ENCODE measurements at places on chromosomes 12 and 14.

GRCh38 chr12:30361145-30361544 lies 334.5 kb downstream of the IPO8 start:
- no peak for DNase-seq

- DNase-seq, result no peak
These were observed 38.0 kb upstream of the FOXN3 start for GRCh38 chr14:89454996-89455395.

- DNase-seq, result no peak
These were observed 172.6 kb downstream of the PAX9 start for GRCh38 chr14:36834293-36834692.

DNA sequence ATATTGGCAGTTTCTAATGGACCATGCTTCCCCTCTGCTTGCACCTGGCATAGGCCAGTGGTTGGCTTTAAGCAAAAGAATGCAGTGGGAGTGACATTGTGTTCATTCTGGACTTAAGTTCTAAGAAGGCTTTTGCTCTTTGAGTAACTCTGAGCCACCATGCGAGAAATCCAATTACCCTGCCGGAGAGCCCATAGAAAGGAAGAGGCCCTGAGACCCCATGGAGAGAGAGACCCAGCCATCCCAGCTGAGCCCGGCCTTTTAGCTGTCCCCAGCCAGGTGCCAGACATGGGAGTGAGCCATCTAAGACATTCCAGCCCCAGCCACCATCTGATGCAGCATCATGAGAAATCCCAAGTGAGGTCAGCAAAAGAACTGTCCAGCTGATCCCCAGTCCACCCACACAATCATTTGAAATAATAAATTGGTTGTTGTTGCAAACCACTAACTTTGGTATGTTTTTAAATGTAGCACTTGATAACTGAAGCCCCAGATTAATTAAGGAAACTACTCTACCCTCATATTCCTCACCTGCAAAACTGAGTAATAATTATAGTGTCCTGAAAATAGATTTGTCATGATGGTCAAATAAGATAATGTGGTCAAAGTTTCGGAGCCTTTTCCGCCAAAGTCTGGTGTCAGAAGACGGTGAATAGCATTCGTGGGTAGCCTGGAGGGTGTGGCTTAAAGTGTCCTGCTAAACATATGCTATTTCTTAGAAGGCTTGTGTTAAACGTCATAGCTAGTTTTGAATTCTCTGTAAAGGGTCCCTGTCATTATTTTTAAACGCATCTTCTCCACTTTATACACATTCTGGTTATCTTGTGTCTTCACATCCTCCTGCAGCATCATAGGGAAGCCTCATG lies 166.6 kb upstream of the PELI2 start:
- DNase-seq, result no peak

GRCh38 chr12:118370601-118371000 lies 2.1 kb downstream of the TAOK3 start:
- no peak for DNase-seq

- no peak for DNase-seq
These were observed 217.9 kb downstream of the PIK3C2G start for GRCh38 chr12:18479256-18479655.
